Naive thymus-derived CD4-positive, alpha-beta T cell (primary cell): ENCODE measurements at places on chromosomes 1 and 21.

DNA sequence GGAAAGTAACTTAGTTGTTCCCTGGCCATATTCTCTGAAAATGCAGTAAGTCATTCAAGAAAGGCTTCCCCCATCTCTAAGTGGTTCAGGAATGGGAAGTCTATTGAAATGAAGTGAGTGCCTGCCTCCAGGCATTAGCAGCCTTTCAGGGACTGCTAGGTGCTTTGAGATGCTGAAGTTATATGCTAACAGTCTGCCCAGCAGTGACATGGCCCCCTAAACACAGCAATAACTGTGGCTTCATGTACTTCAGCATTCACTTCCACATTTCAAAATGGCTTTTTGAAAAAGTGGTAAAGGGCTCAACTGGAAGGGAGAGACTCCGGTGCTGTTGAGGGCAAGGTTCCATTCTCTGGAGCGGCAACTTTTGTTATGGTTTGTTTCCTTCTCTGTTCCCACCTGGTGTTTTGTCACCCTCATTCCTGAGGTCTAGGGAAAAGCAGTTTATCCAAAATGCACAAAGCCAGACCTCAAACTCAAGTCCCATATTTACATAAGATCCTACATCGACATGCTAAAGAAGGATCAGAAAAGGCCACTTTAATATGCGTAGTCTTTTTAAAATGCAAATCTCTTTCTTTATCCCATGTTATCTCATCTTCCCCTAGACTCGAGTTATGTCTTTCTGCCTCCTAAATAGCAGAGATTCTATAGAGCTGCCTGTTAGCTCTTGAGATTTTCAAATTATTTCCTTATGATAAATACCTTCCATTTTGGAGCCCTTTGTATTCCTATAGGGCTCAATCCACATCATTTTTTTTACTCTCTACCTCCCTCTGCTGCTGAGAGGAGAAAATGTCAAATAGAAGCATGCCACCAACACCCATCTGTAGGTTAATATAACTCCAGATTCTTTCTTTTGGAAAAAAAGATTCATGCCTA, 34.2 kb upstream of the LRRC8C start:
- DNase-seq: no peak

DNA sequence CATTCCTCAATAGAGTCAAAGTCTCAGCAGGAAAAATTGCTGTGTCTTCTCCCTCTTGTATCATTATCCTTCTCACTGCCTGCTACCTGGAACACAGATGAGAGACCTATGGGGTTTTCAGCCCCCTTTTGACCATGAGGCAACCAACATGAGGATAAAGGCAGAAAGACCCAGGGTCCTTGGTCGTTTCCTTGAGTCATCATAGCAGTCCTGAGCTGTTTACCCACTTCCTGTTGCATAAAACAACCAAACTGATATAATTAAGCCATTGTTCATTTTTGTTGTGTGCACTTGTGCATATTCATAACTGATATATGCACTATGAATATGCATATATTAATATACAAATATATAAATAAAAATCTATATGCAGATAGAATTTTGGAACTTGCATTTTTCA, 188.3 kb upstream of the MAP1LC3C start:
- DNase-seq: no peak

- no peak for DNase-seq
Measured at GRCh38 chr21:21341041-21341440, 342.8 kb downstream of the NCAM2 start.

DNA sequence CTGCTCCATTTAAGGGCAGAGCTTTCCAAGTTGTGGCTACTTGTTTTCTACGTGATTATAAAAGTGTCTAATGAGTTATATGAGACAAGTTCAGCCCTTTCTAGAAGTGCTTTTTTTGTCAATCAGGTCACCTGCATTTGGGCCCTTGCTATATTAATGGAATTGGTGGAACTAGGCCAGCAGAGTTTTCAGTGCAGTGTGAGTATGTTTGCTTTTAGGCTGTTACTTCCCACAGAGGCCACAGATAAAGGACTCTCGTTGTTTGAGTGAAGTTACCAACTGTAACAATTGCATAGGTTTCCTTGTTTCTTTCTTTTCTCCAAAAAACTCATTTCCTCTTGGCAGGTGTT, 10.9 kb downstream of the SMAP2 start:
- no peak for DNase-seq

DNA sequence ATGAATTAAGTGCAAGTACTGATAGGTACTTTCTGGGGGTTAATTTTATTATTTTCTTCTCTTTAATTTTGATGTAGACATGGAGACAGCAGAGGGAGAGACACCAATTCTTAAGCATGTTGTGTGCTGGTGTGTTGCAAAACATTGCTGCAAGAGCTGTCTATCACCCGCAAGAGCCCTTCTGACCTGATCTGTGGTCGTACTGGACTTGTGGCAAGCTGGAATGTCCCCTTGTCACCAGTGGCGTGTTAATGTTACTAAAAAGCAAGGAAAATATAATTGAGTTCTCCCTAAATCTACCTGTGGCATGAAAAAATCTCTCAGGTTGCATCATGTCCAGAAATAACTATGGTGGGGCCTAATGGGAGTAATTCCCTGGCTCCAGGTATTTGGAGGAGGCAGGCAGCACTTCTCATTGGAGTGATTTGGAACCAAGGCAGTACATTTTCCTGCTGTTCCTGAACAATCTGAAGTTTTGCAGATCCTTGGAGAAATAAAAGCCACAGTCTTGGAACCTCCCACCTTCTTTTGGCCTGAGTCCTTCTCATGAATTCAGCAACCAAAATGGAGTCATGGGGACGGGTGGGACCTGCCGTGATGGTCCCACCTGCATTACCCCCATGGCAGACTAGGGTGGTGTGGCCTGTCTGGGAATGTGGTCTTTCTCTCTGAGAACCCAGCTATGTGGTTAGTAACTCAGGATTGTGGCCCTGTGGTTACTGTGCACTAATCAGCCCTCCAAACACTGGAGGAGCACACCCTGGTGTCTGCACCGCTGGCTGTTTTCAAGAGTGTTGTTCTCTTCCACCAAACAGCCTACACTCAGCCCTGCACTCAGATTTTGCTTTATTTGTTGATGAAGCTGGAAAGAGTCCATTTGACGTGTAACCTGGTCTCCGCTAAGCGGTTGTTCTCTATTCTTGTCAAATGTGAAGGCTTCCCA, 57.4 kb downstream of the GALNT2 start:
- DNase-seq: no peak

DNA sequence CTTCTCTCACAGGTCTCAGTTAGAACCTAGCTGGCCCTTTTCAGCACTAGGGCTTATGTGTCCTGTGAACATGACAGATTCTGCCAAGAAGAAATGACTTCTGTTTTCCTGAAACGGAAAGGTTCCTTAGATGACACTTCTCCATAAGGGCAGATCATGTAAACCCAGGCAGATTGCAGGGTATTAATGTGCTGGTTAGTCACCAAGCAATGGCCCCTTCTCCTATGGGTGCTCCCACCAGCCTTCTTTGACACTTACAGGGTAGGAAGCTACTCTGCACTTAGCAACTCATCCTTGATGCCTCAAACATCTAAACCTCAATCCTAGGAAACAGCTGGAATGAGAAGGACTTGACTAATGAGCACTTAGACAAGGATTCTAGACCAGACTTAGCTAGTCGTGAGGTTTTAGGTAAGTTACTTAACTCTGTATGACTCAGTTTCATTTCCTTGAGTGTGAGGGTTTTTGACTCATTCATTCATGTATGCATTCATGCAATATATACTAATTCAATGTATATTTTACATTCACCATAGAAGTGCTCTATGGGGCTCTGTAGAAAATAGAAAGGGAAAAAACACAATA, 74.1 kb upstream of the PLXNA2 start:
- no peak for DNase-seq

GRCh38 chr1:71638081-71638766, 557.4 kb upstream of the ZRANB2 start:
- DNase-seq: no peak

GRCh38 chr21:26297851-26298250, 127.3 kb upstream of the APP start:
- DNase-seq: no peak

DNA sequence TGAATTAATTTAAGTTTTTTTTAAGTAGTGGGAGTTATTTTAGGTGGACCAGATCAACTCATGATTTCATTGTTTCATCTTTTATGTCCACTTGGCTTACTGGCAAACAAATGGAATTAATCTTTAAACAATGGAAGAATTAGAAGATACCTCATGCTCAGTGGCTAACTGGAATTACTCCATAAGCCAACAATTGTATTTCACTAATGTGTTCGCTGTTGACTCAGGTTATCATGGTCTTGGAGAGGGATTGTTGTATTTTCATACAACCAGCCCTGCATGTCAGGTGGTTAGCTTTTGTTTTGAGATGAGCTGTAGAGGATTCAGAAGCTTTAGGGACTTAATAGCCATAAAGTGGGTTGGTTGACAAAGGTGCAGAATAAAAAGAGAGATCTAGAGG, 57.2 kb upstream of the HMCN1 start:
- DNase-seq: no peak

- no peak for DNase-seq
Measured at GRCh38 chr1:90798344-90798743, 81.2 kb upstream of the BARHL2 start.

DNA sequence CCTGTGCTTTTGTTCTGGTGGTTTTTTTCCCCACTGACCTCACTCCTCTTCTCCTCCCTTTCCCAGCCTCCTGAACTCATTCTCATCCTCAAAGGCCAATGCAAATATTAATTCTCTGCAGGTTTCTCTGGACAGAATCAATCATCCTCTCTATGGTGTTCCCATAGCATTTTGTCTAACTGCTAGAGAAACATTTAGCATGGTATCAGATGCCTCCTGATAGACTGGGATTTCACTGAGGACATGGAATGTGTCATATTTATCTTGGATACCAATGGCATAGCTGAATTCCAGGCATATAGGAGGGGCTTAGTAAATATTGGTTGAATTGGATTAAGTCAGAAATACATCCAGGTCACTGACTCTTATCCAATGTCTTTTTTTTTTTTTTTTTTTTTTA, 46.1 kb upstream of the SRP9 start:
- DNase-seq: no peak

- DNase-seq: no peak
Measured at GRCh38 chr21:44419679-44420078, 35.6 kb upstream of the LRRC3 start.

- DNase-seq: no peak
Measured at GRCh38 chr1:55987491-55988249, 591.7 kb downstream of the PLPP3 start.

GRCh38 chr1:210920258-210920657, 213.7 kb downstream of the KCNH1 start:
- DNase-seq: no peak
